ENCODE measurements at places on chromosomes 12 and 14. TPM values are rescaled to one million over a fixed set of nuclear protein-coding genes. Genes with fewer than 3 reads are reported as not detected.

DNA sequence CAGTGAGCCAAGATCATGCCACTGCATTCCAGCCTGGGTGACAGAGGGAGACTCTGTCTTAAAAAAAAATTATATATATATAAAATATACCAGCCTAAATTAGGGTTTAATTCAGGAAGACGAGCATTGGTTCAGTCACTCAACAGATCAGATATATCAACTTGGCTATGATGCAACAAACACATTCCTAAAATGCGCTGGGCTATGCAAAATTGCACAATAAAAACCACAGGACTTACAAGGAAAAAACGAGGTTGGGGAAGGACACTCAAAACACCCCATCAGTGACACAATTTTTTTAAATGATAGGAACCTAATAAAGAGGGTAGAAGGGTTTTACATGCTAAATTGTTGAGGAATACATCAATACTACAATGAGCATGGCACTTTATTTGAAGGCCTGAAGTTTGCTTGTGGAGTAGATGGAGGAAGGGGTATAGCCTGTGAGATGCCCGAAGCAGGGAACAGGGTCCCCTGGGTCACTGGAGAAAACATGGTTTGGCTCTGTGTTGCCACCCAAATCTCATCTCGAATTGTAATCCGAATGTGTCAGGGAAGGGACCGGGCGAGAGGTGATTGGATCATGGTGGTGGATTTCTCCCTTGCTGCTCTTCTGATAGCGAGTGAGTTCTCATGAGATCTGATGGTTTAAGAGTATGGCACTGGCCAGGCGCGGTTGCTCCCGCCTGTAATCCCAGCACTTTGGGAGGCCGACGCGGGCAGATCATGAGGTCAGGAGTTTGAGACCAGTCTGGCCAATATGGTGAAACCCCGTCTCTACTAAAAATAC lies 71.2 kb downstream of the TNFAIP2 start:
- ATAC-seq: peak; percentile 44

GRCh38 chr14:65002586-65003210 lies 16.0 kb downstream of the FNTB start:
- no peak for ATAC-seq

DNA sequence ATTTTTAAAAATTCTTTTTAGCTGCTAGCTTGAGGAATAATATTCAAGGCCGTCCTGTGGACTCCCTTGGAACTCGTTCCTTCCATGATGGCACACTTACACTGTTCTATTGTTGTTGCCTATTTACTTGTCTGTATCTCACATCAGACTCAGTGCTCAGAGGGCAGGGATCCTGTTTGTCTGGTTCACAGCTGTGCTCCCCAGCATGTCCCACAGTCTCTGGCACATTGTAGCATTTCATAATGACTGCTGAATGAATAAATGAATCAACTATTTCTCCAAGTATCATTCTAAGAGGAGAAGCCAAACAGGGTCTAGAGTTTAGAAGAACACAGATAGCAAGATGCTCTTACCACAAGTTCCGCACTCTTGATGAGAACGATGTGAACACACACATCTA lies 48.0 kb downstream of the NTN4 start:
- ATAC-seq: peak; percentile 62

- ATAC-seq: no peak
These were observed 25.4 kb downstream of the MIS18BP1 start for GRCh38 chr14:45227566-45227965.

- no peak for ATAC-seq
These were observed 11.4 kb downstream of the FBRSL1 start for GRCh38 chr12:132501204-132501940.

DNA sequence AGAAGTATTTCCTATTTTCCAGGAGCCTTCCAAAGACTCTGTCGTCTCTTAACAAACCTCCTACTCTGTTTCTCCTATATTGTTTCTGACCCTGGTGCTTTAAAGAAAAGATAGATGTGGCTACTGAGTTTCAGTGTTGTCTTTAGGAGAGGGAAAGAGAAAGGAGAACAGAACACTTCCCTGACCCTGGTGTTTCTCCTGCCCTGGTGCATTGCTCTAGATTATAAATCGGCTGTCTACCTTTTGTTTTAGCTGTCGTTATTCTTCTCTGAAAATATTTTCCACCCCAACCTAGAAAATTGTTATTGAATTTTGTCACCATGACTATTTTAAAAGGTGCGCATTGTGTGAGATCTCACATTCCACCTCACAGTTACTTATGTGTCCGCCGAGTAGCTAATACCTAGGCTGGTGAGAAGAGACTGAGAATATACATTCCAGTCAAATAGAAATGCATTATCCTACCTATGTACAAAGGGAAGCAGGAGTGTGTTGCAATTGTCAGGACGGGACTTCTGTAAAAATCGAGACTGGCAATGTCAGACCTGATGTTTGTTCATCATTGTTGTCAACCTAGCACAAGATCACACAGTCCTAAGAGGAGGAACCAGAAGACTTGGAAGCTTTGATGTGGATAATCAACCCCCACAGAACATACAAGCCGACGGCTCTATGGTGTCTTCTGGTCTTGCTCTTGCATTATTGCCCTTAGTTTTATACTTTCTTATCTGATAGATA lies 108.7 kb upstream of the SLC38A4 start:
- ATAC-seq: no peak

- no peak for ATAC-seq
These were observed 106.2 kb downstream of the TMEM30B start for GRCh38 chr14:61174987-61175386.

DNA sequence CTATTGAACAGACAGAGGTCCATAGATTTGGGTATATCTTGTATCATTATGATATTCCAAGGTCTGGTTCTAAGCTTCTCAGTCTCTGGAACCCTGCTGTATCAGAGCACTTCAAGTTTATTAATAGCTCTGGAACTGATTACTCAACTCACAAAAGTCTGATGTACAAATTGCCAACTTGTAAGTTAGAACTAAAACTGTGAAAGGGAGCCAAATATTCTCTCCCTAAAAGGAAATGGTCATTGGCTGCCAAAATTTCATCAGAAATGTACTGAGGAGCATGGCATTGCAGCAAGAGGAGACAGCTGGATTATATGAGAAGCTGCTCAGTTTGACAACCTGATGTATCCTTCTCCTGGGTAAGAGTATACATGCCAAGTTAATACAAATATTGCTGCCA lies 828.8 kb upstream of the SEL1L start:
- no peak for ATAC-seq

DNA sequence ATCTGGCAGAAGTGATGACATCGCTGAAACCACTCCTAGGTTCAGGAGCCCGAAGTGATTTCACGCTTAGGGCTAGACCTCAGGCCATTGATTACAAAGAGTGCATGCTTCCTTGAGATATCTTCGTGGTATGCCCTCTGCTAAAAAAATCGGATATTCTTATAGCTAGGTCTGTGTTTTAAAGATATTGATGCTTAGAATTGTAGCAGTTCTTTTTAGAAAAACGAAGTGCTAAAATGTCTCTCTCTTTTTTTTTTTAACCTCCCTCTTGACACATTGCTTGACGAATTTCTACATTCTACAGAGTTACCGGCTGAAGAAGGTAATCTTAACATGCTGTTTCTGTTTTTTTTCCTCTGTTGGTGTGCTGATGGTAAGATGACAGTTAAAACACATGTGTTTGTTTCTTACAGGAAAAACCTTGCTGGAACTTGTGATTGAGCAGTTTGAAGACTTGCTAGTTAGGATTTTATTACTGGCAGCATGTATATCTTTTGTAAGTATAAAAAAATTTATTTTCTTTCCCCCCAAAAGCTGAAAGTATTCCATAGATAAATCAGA lies 1.3 kb downstream of the ATP2A2 start:
- peak; percentile 14 for ATAC-seq

DNA sequence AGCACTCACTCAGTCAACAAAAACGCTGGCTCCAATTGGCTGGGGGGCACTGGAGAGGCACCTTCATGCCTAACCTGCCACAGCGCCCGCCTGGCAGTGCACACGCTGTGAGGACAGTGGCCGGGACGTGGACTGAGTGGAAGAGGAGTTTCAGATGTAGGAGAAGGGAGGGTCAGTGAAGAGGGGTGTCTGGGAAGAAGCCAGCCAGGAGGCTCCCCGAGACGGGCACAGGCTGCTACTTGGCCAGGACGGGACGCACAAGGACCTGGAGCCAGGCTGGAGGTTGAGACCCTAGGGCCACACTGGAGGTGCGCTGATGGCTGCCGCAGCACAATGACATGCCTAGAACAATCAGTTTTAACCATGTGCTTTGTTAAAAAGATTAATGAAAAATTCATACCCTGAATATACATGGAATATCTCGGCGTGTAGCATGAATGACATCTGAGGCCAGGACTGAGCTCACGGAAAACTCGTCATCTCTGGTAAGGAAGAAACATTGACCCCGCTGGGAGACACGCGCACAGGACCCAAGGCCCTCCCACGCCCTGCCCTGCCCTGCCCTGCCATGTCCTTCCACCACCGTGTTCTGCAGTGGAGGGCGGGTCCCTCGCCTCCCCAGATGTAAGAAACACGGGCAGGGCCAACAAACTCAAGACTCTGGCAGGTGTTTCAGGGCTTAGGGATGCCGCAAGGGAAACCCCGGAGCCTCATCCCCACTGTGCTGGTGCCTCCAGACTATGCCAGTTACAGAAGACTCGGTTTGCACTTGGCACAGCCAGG lies 25.0 kb downstream of the AMN start:
- no peak for ATAC-seq

- no peak for ATAC-seq
These were observed 36.3 kb upstream of the PLXNC1 start for GRCh38 chr12:94112121-94112520.

DNA sequence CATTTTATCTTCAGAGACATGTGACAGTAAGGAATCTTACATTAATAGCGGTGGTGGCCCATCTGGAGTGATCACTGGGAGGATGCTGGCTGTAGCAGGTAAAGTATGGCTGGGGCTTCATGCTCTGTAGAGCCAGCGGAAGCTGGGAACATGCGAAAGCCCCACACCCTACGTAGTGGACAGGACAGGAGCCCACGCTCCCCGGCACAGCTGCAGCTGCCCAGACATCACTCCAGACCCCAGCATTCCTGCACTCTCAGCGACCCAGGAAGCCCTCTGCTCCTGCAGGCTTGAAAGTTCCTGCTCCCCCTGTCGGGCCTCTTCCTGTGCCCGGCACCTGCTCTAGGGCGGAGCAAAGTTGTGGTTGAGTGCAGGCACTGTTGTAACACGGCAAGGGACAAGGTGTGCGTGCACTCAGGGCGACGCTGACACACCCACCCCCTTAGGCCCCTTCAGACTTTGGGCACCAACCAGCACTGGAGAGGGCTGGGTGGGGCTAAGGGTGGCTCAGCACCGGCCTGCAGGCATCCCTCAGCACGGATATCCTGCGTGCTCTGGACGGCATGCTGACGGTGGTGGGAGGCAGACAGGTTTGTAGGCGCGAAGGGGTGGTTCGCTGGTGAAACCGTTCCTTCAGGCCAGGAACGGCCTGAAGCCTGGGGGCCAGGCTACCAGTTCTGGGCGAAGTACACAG lies 568.3 kb downstream of the FSCB start:
- no peak for ATAC-seq

DNA sequence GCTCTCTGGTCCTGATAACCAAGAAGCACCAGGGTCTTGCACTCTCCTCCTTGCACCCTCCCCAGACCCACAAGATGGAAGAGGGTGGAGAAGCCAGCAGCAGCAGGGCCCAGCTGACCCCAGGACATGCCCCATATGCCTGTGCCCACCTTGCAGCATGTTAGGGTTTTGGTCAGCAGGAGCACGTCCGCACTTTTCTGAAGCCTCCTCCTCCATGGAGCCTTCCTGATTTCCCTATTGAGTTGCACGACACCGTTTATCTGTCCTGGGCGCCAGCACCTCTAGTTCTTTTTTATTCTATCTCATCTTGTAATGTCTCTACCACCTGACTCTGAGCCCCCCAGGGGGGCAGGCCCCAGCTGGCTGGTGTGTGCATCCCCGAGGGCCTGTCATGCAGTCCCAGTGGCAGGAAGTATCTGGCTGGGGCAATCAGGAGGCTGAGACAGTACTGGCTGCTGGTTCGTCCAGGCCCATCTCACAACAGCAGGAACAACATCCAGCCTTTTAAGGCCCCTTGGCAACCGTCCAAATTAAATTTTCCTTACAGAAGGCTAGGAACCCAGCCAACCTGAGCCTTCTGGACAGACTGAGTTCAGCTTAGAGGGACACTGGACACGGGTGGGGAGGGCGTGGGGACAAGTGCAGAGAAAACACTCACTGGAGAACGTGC lies 39.6 kb downstream of the CCDC85C start:
- ATAC-seq: no peak

GRCh38 chr12:88509851-88510250 lies 70.4 kb downstream of the KITLG start:
- ATAC-seq: no peak

- no peak for ATAC-seq
These were observed 36.1 kb downstream of the SSPN start for GRCh38 chr12:26231470-26231869.

GRCh38 chr12:26028953-26029735 lies 70.7 kb downstream of the RASSF8 start:
- ATAC-seq: no peak

GRCh38 chr12:92560713-92561542 lies 141.9 kb upstream of the PLEKHG7 start:
- ATAC-seq: peak; percentile 77

GRCh38 chr14:24918822-24919221 lies 131.1 kb downstream of the STXBP6 start:
- no peak for ATAC-seq

DNA sequence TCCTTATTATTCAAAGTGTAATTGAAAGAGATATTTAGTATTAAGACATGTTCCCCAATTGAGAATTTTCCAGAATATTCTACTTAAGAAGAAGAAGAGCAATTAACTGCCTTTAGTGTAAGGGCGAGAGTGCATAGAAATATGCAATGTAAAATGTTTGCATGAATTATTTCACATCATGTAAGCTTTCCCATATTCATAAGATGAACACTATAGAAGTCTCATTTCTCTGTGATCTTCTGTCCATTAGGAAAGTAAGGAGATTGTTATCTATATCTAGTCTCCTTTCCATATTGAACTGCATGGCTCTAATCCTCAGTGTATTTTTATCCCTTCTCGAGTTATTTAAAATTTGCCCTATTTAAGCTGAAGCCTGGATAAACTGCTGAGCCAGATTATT lies 17.1 kb upstream of the FGD4 start:
- no peak for ATAC-seq

DNA sequence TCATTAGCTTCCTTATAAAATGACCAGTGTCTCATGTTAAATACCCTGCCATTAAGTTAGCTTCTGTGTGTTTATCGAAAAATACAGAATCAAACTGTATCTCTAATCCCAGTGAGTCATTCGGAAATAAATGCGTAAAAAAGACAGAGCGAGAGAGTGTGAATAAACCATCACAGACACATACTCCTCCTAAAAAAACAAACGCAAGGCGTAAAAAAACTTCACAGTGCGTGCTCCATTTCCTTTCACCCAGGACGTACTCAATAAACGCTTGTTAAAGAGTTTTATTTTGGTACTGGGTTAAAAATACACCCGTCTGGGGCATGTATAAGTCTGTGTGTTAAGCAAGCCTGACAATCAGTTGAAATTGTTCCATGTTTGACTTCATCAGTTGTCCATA lies 58.8 kb upstream of the ISM2 start:
- no peak for ATAC-seq

Gene EPS8
- 7.7 TPM for total RNA-seq

Gene PSME1
- total RNA-seq: 123 TPM

Gene RERG
- total RNA-seq: 1.9 TPM

Gene KRT72
- not detected for total RNA-seq

Gene COX8C
- total RNA-seq: not detected

Gene HECTD4
- total RNA-seq: 30.5 TPM

Gene RPS6KL1
- 1.7 TPM for total RNA-seq

Gene OLR1
- 0.24 TPM for total RNA-seq

Gene PLA2G1B
- total RNA-seq: not detected

Data from esophagus mucosa (tissue), 1 donor.